ENCODE measurements at places on chromosomes 11 and 22. TPM values are rescaled to one million over a fixed set of nuclear protein-coding genes. Genes with fewer than 3 reads are reported as not detected.

MAP6 gene
- total RNA-seq, result 0.94 TPM

KRTAP5-1 gene
- not detected for total RNA-seq

RIMBP3B gene
- total RNA-seq, result not detected

CARD18 gene
- total RNA-seq, result not detected

MUC5AC gene
- not detected for total RNA-seq

OR4D5 gene
- not detected for total RNA-seq

IL10RA gene
- total RNA-seq, result 22.9 TPM

APOA1 gene
- total RNA-seq, result 42.9 TPM

MICAL2 gene
- 195 TPM for total RNA-seq

IFITM5 gene
- total RNA-seq, result not detected

PARVB gene
- 8.4 TPM for total RNA-seq

DNA sequence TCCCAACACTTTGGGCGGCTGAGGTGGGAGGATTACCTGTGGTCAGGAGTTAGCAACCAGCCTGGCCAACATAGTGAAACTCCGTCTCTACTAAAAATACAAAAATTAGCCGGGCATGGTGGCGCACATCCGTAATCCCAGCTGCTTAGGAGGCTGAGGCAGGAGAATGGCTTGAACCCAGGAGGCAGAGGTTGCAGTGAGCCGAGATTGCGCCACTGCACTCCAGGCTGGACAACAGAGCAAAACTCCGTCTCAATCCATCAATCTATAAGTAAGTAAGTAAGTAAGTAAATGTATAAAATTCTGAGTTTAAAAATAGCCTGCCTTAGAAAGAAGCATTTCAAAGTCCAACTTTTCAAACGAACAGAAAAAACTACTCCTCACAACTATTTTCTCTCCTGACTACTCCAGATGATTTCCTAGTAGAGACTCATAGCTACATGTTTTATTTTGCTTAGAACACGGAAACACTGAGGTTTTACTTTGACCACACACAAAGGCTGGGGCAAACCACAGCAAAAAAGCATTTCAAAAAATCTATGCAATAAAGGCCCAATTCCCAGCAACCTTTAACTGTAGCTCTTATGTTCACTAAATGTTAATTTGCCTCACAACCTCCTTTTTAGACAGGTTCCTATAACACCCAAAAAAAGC lies 16.3 kb downstream of the SPTY2D1 start:
- H3K36me3 ChIP-seq, result no peaks in the 10 kb centered on the region
- DNase-seq, result no peak
- no peaks in the 10 kb centered on the region for H3K4me1 ChIP-seq
- no peaks in the 10 kb centered on the region for H3K27me3 ChIP-seq

DNA sequence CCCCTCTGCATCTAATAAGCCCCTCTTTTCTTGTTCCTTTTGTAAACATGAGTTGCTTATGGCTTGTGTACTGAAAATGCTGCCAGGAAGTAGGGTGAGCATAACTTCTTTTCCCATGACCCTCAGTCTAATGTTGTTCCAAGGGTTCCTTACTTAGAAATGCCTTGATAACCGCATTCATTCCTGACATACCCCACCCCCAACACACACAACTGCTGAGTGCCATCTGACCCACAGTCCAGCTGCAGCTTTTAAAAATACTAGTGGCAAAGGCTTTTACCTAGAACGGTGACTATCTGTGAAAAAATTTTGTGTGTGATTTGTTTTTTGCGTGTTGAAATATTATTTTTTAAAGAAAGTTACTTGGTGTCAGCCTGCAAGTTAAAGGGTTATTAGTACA lies 52.6 kb downstream of the ARHGAP42 start:
- no peak overlapping the region for H3K4me3 ChIP-seq
- no peak for DNase-seq
- no peaks in the 10 kb centered on the region for H3K4me1 ChIP-seq
- peak overlapping the region; percentile 5 for H3K27ac ChIP-seq
- H3K27me3 ChIP-seq, result no peaks in the 10 kb centered on the region

GRCh38 chr11:67387069-67387468 lies 4.7 kb upstream of the RAD9A start:
- H3K27me3 ChIP-seq, result no peaks in the 10 kb centered on the region
- no peak overlapping the region for H3K27ac ChIP-seq
- peak; percentile 44 for DNase-seq
- H3K4me1 ChIP-seq, result peaks cover 20% of the 10 kb centered on the region

DNA sequence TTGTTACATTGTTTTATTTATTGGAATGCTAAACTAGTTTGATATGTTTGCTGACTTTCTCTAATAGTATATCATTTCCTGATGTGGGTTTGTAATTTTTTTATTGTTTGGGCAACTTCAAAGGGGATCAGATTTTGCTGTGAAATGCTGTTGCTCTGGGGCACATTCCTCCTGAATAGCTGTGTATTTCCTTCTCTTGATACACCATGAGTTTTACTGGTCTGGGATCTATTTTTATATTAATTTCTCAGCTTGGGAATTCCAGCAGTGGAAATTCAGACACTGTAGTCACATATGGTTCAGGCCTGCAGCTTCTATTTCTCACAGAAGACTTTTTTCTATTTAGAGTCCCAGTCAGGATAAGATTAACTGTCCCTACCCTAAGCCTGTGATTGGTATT lies 58.9 kb downstream of the RPUSD4 start:
- H3K36me3 ChIP-seq, result no peaks in the 10 kb centered on the region
- H3K4me1 ChIP-seq, result no peaks in the 10 kb centered on the region
- DNase-seq, result no peak
- H3K27me3 ChIP-seq, result no peaks in the 10 kb centered on the region
- H3K27ac ChIP-seq, result no peak overlapping the region

DNA sequence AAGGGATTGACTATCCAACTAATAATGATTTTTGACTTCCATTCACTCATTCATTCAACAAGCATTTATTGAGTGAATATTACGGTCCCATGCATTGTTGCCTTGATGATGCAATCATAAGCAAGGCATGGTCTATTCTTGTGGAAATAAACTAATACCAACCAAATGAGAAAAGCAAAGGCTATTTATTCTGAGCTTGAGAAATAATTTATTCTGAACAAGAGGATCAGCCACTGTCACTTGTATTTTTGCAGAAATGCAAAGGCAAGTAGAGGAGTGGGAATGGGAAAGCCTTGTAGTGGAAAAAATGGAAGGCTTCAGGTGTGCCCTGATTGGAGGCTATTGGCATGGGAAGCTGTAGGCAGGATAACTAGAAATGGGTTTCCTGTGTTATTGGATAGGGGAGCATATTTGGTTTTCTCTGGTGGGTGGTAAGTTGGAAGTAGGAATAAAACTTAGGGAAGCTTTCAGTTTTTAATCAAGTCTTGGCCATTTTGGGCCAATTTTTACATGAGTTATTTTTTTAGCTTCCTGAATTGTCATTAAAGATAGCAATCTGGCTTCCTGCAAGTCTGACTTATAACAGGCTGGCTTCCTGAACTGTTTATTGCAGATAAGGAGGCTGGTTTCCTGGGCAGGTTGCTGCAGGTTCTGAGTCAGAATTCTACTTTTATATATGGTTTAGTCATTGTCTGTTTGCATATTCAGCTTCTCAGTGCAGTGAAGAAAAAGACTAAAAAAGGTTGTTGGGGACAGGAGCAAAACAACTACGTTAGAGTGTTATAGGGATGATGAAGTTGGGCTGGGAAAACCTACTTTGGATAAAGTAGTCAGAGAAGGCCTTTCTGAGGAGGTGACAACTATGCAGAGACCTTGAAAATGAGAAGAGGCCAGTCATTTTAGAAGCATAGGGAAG lies 106.7 kb downstream of the APIP start:
- no peak overlapping the region for H3K4me3 ChIP-seq
- no peak for DNase-seq
- no peak overlapping the region for H3K27ac ChIP-seq
- no peaks in the 10 kb centered on the region for H3K36me3 ChIP-seq

DNA sequence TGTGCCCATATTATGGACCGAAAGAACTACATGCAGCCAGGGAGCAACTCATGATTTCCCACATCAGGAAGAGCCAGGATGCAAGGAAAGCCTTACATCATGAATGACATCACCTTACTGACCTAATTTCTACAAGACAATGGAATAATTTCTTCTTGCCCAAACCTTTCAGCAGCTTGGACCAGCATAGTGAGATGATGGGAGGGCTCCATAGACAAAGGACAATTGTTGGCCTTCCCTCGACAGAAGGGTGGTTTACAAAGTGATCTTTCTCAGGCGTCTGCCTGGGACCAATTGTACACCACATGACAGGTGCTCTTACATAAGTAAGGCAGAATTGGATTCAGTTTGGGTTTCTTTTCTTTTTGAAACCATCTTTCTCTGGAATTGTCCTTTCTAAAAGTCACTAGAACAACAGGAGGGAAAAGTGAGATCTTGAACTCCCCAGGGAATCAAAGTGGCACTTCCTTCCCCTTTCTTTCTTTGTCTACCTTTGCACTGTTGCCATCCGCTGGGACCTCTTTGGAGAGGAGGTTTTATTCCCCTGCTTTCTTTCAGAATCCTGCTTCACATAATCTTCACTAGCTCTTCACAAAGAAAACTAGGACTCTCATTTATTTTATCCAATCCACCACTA lies 51.7 kb upstream of the PAK1 start:
- no peak overlapping the region for H3K4me3 ChIP-seq
- no peak overlapping the region for H3K27ac ChIP-seq
- H3K36me3 ChIP-seq, result no peaks in the 10 kb centered on the region
- no peak for DNase-seq
- H3K4me1 ChIP-seq, result no peaks in the 10 kb centered on the region

- no peaks in the 10 kb centered on the region for H3K27me3 ChIP-seq
- H3K36me3 ChIP-seq, result no peaks in the 10 kb centered on the region
- no peak overlapping the region for H3K4me3 ChIP-seq
- no peaks in the 10 kb centered on the region for H3K4me1 ChIP-seq
- no peak overlapping the region for H3K27ac ChIP-seq
- DNase-seq, result no peak
These were observed 49.9 kb upstream of the CAPRIN1 start for GRCh38 chr11:34001557-34002064.

DNA sequence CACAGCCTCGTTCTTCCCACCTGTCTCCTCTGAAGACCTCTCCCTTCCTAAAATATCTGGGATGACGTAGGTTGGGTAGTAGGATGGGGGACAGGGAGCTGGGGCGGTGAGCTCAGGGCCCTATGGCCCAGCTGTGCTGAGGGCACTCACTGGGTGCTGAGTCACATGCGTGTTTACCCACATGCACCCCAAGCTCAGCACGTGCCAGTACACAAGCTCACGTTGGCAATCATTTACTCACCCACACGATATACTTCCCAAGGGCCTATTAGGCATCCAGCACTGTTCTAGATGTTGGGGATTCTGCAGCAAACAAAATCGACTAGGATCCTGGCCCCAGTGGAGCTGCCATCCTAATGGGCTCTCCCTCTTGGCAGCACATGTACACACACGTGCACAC lies 28.7 kb downstream of the ARAP1 start:
- H3K4me1 ChIP-seq, result peaks cover 13% of the 10 kb centered on the region
- DNase-seq, result peak; percentile 75
- H3K4me3 ChIP-seq, result no peak overlapping the region
- no peaks in the 10 kb centered on the region for H3K36me3 ChIP-seq

GRCh38 chr11:27812341-27812740 lies 112.1 kb upstream of the BDNF start:
- DNase-seq, result no peak
- H3K27me3 ChIP-seq, result no peaks in the 10 kb centered on the region
- no peak overlapping the region for H3K27ac ChIP-seq
- no peaks in the 10 kb centered on the region for H3K36me3 ChIP-seq
- H3K4me1 ChIP-seq, result no peaks in the 10 kb centered on the region
- no peak overlapping the region for H3K4me3 ChIP-seq

- no peak for DNase-seq
- H3K36me3 ChIP-seq, result no peaks in the 10 kb centered on the region
- no peaks in the 10 kb centered on the region for H3K4me1 ChIP-seq
- no peak overlapping the region for H3K27ac ChIP-seq
- no peaks in the 10 kb centered on the region for H3K27me3 ChIP-seq
- no peak overlapping the region for H3K4me3 ChIP-seq
These were observed 16.8 kb upstream of the CCDC86 start for GRCh38 chr11:60825118-60825517.

GRCh38 chr11:24046731-24047130 lies 450.1 kb upstream of the LUZP2 start:
- no peak overlapping the region for H3K4me3 ChIP-seq
- H3K36me3 ChIP-seq, result no peaks in the 10 kb centered on the region
- no peaks in the 10 kb centered on the region for H3K4me1 ChIP-seq
- no peaks in the 10 kb centered on the region for H3K27me3 ChIP-seq
- DNase-seq, result no peak

DNA sequence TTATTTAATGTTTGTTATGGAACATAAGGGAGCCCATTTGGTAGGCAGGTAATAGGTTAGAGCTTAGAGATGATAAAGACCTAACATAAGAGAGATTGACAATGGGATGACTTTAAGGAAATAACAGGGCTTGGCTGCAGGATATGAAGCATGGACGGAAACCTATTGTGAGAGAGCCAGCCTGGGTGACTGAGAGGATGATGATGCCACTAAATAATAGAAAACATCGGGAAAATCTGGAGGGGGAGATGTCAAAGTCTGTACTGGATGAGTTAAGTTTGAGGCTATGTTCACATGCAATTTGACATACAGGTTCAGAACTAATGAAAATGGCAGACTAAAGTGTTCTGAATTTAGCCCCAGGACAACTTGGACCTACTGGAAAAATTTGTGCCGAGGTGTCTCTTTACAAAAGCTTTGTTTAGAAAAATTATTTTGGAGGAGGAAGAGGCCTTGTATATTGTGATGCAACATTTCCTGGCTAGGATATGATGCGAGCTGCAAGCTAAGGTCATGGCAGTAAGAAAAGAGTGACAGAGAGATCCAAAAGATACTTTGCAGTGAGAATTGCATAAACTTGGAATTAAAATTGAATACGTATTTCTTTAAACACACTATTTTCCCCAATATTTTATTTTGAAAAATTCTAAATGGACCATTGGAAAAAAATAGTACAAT lies 339.3 kb upstream of the PLET1 start:
- DNase-seq, result no peak
- no peak overlapping the region for H3K4me3 ChIP-seq
- no peaks in the 10 kb centered on the region for H3K27me3 ChIP-seq
- H3K4me1 ChIP-seq, result no peaks in the 10 kb centered on the region
- no peak overlapping the region for H3K27ac ChIP-seq

- H3K27me3 ChIP-seq, result no peaks in the 10 kb centered on the region
- H3K36me3 ChIP-seq, result no peaks in the 10 kb centered on the region
- DNase-seq, result no peak
- H3K27ac ChIP-seq, result no peak overlapping the region
These were observed 132.4 kb downstream of the TTC28 start for GRCh38 chr22:28547132-28547842.

GRCh38 chr22:26430600-26430999 lies 1.5 kb downstream of the ASPHD2 start:
- no peaks in the 10 kb centered on the region for H3K36me3 ChIP-seq
- no peaks in the 10 kb centered on the region for H3K4me1 ChIP-seq
- H3K27me3 ChIP-seq, result no peaks in the 10 kb centered on the region
- no peak overlapping the region for H3K4me3 ChIP-seq

- no peak overlapping the region for H3K4me3 ChIP-seq
- H3K27me3 ChIP-seq, result no peaks in the 10 kb centered on the region
- DNase-seq, result no peak
- no peaks in the 10 kb centered on the region for H3K36me3 ChIP-seq
- no peaks in the 10 kb centered on the region for H3K4me1 ChIP-seq
These were observed 390.0 kb downstream of the TENM4 start for GRCh38 chr11:79050786-79051185.

- no peak overlapping the region for H3K4me3 ChIP-seq
- H3K27ac ChIP-seq, result no peak overlapping the region
- no peaks in the 10 kb centered on the region for H3K27me3 ChIP-seq
- DNase-seq, result peak; percentile 37
These were observed 9.1 kb downstream of the TST start for GRCh38 chr22:37010174-37010573.

GRCh38 chr11:113016905-113017304 lies 55.7 kb downstream of the NCAM1 start:
- no peaks in the 10 kb centered on the region for H3K4me1 ChIP-seq
- no peak overlapping the region for H3K4me3 ChIP-seq
- DNase-seq, result no peak
- H3K27me3 ChIP-seq, result no peaks in the 10 kb centered on the region
- H3K27ac ChIP-seq, result no peak overlapping the region

Measured in Peyer's patch (tissue), 4 donors.